ENCODE measurements at places on chromosomes 6 and 20.

DNA sequence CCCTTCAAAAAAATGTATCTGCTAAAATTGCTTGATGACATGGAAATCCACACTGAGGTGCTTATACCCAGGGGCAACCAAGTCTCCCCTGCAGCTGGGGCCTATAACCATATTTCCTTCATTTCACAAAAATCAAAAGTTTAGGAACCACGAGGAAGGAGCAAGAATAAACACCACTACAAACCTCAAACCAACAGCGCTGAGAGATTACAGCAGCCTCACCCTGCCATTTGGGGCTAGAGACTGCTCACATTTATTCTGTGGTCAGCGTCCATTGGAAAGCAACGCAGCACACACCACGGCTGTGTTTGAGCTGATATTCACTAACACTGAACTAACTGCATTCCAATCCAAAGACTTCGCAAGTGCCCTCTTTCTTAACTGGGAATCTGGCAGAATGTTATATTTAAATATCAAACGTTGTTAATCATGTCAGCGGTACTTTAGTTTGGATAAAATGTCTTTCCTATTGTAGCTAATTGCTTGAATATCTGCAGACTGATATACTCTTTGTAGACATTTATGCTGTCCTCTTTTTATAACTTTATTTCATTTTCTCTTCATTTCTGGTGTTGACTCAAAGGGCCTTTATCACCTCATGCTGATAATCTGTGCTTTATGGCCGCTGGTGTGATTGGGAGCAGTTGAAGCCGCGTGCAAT, 94.6 kb downstream of the FOXA2 start:
- DNase-seq, result no peak

DNA sequence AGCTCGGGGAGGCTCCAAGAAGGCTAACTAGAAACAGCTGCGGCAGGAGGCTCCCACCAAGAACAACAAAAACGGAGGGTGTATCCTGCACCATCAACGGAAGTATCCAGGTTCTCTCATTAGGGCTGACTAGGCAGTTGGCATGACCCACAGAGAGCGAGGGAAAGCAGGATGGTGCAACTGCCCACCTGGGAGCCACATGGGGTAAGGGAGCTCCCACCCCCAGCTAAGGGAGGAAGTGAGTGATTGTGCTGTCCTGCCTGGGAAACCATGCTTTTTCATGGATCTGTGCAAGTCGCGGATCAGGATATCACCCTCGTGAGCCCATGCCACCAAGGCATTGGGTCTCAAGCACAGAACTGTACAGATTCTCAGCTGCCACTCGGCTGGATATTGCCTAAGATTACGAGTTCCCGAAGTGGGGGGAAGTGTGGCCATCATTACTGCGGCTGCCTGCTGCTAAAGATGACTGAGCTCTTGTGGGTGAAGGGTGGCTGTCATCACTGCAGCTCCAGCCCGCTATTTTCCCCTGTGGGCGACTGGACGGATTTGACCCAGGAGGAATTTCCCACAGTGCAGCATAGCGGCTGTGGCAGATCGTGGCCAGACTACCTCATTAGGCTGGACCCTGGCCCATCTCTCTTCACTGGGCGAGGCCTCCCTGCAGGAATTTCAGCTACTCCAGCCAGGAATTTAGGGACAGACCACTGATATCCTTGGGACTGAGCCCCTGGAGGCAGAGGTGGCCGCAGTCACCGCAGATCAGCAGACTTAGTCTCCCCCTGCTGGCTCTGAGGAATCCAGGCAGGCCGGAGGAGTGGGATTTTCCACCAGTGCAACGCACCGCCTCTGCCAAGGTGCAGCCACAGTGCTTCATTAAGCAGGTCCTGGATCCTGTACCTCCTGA, 515.7 kb downstream of the FRK start:
- no peak for DNase-seq

DNA sequence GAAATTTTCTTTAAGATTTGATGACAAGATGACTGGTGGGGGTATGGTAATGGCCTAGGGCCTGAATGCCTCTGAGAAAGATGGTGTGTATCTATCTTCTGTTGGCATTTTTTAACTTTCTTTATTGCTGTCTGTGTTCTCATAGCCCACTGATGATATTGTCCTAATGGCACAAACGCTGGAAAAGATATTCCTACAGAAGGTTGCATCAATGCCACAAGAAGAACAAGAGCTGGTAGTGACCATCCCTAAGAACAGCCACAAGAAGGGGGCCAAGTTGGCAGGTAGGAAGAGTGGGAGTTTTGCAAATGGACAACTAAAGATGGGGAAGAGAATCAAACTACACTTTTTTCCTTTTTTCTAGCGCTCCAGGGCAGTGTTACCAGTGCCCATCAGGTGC, 7.5 kb downstream of the BRD2 start:
- no peak for DNase-seq

DNA sequence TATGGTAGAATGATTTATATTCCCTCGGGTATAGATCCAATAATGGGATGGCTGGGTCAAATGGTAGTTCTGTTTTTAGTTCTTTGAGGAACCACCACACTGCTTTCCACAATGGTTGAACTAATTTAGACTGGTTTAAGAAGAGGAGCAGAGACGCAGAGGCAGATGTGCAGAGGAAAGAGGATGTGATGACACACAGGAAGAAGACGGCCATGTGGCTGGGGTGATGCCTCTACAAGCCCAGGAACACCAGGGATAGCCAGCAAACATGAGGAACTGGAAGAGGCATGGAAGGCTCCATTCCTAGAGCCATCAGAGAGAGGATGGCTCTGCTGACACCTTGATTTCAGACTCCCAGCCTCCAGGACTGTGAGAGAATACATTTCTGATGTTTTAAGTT, 218.3 kb upstream of the DTNBP1 start:
- DNase-seq, result no peak
